ENCODE measurements at places on chromosomes 12 and 14. TPM values are rescaled to one million over a fixed set of nuclear protein-coding genes. Genes with fewer than 3 reads are reported as not detected.

The ACTR6 gene
- 14.3 TPM for total RNA-seq

The SERPINA1 gene
- total RNA-seq, result 12.7 TPM

The PRICKLE1 gene
- 7.2 TPM for total RNA-seq

The PTPRR gene
- total RNA-seq, result 0.24 TPM

The TMBIM6 gene
- total RNA-seq, result 369 TPM

The PGAM5 gene
- 34.2 TPM for total RNA-seq

The INSM2 gene
- 0.47 TPM for total RNA-seq

The PARPBP gene
- total RNA-seq, result 1.4 TPM

The RALGAPA1 gene
- total RNA-seq, result 43.5 TPM

The VRK1 gene
- total RNA-seq, result 9.2 TPM

The TEX52 gene
- not detected for total RNA-seq

The SSTR1 gene
- 0.19 TPM for total RNA-seq

The ENDOU gene
- total RNA-seq, result 2.2 TPM

The CLEC4A gene
- 3.1 TPM for total RNA-seq

The SIRT4 gene
- not detected for total RNA-seq

The DAO gene
- not detected for total RNA-seq

The AQP2 gene
- not detected for total RNA-seq

The GPR68 gene
- 0.19 TPM for total RNA-seq

The KLRK1 gene
- 4.1 TPM for total RNA-seq

The GPR33 gene
- not detected for total RNA-seq

The GPD1 gene
- total RNA-seq, result 1,908 TPM

The ASB2 gene
- 0.36 TPM for total RNA-seq

The BMP4 gene
- 13.9 TPM for total RNA-seq

The KLHDC1 gene
- 2.9 TPM for total RNA-seq

The DCAF11 gene
- 51.9 TPM for total RNA-seq

The SOX5 gene
- 27.3 TPM for total RNA-seq

The CIROP gene
- not detected for total RNA-seq

The TAS2R43 gene
- 2.4 TPM for total RNA-seq

The PRIM1 gene
- 4.1 TPM for total RNA-seq

The CISTR gene
- total RNA-seq, result not detected

The DLK1 gene
- total RNA-seq, result not detected

The CMKLR1 gene
- total RNA-seq, result 28.1 TPM

The CDKN1B gene
- 19.3 TPM for total RNA-seq

The ARHGAP9 gene
- total RNA-seq, result 13.8 TPM

The RND1 gene
- total RNA-seq, result 4.7 TPM

The LMO3 gene
- total RNA-seq, result 169 TPM

The SIX4 gene
- total RNA-seq, result 0.95 TPM
